ENCODE measurements at places on chromosomes 1 and 21. TPM values are rescaled to one million over a fixed set of nuclear protein-coding genes. Genes with fewer than 3 reads are reported as not detected.
A peak's percentile ranks its signal among the peaks of the same experiment; 100 is the strongest.

GRCh38 chr1:53285969-53286760 is 41.7 kb downstream of the LRP8 start:
- DNase-seq, result no peak

DNA sequence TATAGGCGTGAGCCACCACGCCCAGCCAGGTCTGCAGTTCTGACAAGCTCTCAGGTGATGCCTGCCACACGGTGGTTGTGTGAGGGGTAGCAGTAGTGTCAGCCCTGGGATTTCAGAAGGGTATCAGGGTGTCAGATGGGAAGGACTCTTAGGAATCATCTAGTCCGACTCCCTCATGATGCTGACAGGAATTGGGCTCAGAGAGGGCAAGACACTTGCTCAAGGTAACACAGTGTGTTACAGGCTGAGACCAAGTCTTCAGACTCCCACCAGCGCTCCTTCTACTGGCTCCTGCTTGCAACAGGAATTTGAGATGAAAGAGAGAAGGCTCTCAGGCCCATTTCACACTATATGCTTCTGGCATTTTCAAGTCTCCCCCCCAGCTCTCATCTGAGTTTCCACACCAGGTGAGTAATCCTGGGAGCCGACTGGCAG is 6.9 kb downstream of the HTR1D start:
- no peak for DNase-seq

- DNase-seq, result no peak
Measured at GRCh38 chr1:230792691-230793462, 45.7 kb downstream of the CAPN9 start.

DNA sequence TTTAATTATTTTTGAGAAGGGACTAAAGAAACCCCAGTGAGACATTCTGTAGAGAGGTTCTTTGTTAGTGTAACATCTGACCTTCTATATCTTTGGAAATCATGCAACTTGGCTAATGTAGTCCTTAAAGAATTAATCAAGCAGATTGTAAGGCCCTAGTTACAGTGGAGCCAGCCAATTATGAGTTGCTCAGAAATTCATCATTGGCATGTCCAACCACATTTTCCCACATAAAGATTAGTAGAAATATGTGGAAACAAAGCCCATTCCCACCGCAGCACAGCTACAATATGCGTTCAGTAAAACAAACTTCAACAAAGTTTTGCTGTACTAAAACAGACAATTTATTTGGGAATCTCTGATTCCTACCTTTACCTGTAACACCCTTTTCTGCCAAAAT is 27.8 kb downstream of the WNT2B start:
- DNase-seq, result no peak

- DNase-seq, result no peak
Measured at GRCh38 chr1:113439277-113439670, 49.0 kb downstream of the MAGI3 start.

DNA sequence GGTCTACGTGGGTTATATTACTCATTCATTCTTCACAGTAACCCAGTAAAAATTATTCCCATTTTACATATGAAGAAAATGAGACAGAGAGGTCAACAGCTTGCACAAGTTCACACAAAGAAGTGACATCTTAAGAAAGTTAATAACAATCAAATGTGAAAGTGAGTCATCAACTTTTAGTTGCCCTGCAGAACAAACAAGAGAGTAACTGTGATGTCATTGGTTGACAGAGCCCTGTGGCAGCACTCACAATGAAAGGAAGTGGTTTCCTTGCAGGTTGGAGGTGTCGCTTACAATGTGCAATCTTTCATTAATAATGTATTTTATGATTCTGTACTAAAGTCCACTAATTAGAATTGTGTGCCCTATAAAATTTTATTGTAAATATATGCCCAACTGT is 369.6 kb downstream of the RYR2 start:
- DNase-seq, result no peak

GRCh38 chr21:25422610-25423608 is 184.4 kb downstream of the MRPL39 start:
- no peak for DNase-seq

DNA sequence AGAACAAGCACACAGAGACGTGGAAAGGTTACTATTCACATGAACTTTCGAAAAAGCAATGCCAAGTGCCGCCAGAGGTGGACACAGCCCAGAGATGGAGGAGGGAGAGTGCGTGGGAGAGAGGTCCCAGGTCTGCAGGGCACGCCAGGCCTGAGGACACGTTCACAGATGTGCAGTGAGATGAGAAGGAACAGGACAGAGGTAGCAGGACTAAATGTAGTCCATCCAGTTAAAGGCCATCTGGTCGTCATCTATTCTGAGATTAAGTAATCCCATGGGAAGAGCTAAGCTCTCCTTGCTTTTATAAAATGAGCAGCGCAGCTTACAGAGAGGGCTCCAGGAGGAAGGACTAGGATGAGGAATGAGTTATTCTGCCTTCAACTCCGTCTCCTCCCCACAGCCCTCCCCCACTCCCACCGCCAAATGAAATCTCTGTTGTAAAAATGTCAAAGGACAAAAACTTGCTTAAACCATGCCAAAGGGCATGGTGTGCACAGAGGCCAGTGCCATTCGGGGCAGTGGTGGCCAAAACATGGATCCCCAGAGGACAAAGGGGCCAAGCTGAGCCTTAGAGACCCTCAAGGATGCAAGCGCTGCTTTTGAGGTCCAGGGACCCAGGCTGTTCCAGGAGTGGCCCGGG is 85.4 kb upstream of the SLC25A33 start:
- no peak for DNase-seq

GRCh38 chr1:64845831-64846425 is 101.1 kb downstream of the RAVER2 start:
- DNase-seq, result no peak

DNA sequence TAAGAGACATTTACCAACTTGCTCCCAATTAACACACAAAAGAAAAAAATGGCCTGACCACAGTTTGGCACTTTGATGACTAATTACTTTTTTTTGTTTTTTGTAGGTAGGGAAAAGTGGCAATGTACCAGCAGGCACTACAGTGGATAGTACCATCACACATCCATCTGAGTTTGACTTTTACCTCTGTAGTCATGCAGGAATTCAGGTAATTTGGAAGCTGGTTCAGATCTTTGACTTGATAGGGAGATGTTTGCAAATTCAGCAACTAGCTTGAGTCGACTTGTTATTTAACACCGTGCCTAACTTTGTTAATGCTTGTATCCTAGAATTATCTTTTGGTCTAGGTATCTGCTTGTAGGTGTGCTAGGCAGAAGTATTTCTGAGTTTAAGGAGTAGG is 33.0 kb upstream of the AGO1 start:
- DNase-seq, result no peak

DNA sequence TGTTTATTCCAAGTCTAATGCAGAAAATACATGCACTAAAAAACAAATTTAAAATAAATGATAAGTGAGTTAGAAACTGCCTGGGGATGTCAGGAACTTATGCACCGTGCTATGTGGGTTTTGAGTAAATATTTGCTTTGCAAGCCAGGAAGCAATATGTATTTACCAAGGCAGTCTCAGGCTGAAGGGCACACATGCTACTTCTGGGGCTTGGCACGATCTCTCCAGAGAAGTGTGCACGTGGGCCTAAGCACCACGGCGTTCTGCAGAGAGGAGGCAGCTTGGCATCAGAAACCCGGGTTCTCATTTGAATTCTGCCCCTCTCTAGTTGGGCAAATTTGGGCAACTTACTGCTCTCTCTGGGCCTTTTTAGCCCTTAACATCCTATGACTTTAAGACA is 72.6 kb upstream of the ROR1 start:
- no peak for DNase-seq

GRCh38 chr1:153597206-153597605 is 15.7 kb downstream of the S100A16 start:
- DNase-seq, result no peak

GRCh38 chr1:28127617-28128257 is 39.3 kb upstream of the EYA3 start:
- DNase-seq, result no peak

Gene LCA5L
- 7.0 TPM for polyA plus RNA-seq

Gene VASH2
- 27.2 TPM for polyA plus RNA-seq

GRCh38 chr21:37986751-37987399 is 70.6 kb upstream of the KCNJ6 start:
- DNase-seq, result no peak

GRCh38 chr21:45457161-45457831 is 52.3 kb downstream of the COL18A1 start:
- no peak for DNase-seq

DNA sequence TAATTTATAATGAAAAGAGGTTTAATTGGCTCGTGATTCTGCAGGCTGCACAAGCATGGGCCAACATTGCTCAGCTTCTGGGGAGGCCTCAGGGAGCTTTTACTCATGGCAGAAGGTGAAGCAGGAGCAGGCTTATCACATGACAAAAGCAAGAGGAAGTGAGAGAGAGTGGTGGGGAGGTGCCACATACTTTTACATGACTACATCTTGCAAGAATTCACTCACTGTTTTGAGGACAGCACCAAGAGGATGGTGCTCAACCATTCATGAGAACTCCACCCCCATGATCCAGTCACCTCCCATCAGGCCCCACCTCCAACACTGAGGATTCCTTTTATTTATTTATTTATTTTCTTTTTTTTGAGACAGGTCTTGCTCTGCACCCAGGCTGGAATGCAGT is 5.5 kb upstream of the PLEKHM2 start:
- no peak for DNase-seq

GRCh38 chr1:98384461-98385141 is 276.9 kb upstream of the SNX7 start:
- no peak for DNase-seq

- DNase-seq, result no peak
Measured at GRCh38 chr1:101004670-101005069, 20.9 kb downstream of the DPH5 start.

DNA sequence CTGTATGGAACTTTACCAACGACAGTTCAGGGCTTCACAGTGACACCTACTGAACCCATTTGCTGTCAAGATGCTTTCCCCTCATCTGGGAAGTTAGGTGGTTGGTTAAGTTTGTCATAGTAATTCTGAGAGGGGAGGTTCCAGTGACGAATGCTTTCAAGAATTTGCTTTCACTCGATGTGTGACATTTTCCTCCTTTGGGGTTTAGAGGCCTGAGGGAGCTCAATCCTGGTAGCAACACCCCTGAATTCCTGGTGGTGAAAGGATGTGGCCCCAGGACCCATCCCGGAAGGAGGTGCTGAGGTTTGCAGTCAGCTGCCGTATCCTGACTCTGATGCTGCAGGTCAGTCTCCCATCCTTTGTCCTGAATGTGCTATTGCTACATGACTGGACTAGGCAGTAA is 2.8 kb downstream of the PIGV start:
- no peak for DNase-seq

DNA sequence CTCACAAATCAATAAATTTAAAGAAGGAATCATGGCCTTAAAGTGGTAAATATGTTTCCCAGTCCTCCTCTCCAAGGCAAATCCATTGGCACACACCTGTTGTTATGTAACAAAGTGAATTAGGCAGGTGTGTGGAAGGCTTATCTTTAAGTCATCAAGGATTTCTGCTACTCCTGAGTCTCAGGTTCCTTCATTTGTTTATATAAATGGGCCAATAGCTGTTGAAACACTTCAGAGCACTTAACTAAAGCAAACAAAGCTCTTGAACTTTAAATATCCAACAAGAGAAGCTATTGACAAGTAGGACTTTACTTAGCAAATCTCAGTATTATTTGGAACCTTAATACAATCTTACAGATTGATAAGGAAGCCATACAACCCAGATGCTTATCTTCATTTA is 99.3 kb upstream of the ESRRG start:
- DNase-seq, result no peak

- no peak for DNase-seq
Measured at GRCh38 chr1:160789051-160789701, 6.8 kb upstream of the LY9 start.

- DNase-seq, result no peak
Measured at GRCh38 chr1:212596798-212597197, 11.8 kb upstream of the ATF3 start.

DNA sequence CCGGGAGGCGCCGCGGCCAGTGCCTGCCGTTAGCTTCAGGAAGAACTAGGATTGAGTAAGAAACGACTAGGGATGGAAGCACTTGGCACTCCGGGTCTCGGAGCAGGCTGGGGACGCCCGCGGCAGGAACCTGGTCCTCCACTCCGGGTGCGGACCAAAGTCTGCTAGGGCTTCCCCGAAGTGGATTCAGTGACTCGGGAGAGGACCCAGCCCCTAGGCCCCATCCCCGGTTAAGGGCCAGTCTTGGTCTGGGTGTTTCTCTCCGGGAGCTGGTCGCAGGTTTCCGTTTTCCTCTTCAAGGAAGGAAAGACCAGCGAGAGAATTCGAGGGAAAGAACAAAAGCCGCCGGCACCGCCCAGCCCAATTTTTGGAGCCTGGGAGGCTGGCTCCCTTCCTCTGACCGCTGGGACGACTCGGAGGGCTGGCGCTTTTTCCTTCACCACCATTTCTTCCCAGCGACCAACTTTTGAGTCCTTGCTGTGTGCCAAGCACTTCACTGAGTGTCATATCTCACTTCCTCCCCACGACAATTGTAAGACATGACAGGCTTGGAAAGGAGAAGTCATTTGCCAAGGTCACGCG is 16.8 kb upstream of the STMN1 start:
- peak; percentile 38 for DNase-seq

- DNase-seq, result no peak
Measured at GRCh38 chr21:24896735-24897124, 710.6 kb downstream of the MRPL39 start.

DNA sequence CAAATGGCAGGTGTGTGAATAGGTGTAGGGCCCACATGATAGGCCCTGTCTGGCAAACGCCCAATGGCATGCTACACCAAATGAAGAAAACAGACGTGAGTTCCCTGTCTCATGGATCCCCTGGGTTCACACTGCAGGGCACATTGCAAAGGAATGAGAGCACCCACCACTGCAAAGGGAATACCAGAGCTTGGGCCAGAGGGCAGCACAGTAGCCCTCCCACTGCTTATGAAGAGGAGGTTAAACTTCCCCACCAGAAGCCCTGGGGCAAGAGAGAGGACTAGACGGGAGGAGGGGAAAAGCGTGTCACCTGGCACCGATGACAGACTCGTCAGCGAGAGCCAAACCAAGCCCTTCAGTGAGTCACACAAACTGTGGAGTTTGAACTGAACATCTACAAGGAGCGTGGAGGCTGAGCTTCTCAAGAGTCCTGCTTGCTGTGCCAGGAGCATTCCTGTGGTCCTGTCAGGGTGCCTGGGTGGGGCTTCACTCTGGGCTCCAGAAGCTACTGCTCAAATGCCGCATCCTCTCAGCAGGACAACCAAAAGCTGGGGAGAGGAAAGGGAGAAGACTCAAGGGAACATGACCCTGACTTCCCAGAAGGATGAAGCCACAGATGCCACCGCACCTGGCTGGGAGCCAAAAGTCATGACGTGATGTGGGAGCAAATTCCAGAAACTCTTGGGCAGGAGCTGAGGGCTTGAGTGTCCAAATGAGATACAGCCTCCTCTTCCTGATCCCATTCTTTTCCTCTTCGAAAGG is 61.1 kb downstream of the TOMM20 start:
- no peak for DNase-seq

Data from left kidney (tissue), 8 donors.